ENCODE measurements at places on chromosomes 13 and 19.

- peak; percentile 93 for DNase-seq
Measured at GRCh38 chr19:5827891-5828660, 11.4 kb downstream of the FUT6 start.

- DNase-seq: no peak
Measured at GRCh38 chr13:36543671-36544070, 111.4 kb downstream of the CCNA1 start.

- no peak for DNase-seq
Measured at GRCh38 chr13:25800523-25800922, 251.3 kb downstream of the SHISA2 start.

DNA sequence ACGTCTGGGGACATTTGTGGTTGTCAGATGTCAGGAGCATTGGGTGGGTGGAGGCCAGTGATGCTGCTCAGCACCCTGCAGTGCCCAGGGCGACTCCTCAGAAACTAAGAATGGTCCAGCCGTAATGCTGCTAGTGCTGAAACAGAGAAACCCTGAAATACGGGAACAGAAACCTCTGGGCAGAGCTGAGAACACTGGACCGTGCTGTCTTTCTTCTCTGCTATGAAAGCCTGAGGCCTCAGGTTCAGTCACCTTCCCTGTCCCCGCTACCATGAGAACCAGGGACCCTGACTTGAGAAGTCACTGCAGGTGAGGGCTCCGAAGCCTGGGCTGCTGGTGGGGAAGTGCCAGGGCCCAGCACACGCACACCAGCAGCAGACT is 13.4 kb downstream of the CAPS start:
- DNase-seq: peak; percentile 65

- peak; percentile 68 for DNase-seq
Measured at GRCh38 chr19:19480688-19481087, 34.7 kb downstream of the TSSK6 start.

DNA sequence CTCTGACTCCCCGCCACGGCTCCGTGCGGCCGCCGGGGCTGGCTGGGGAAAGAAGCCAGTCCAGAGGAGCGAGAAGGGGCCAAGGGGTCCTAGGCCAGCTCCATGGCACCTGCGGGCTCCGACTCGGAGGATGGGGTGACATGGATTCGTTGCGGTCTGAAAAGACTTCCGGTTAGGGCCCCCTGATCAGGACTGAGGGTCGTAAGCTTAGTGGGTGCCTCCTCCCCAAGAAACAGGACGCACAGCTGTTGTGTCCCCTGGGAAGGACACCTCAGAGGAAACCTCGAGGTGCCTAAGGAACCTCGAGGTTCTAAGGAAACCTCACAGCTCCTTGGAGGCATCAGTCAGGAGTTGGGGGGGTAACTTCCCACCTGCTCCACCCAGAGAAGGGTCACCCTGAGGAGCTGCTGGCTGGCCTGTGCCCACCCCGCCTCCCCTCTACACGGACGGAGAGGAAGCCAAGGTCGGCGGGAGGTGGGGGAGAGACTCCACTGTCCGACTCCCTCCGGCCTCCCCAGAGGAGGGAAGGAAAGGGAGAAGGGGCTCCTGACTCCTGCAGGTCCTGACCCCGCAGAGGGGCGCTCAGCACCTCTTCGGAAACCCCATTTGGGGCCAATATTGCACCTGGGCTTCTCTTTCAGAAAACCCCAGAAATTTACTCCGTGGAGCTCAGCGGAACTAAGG is 855 bp downstream of the ATP12A start:
- DNase-seq: no peak

DNA sequence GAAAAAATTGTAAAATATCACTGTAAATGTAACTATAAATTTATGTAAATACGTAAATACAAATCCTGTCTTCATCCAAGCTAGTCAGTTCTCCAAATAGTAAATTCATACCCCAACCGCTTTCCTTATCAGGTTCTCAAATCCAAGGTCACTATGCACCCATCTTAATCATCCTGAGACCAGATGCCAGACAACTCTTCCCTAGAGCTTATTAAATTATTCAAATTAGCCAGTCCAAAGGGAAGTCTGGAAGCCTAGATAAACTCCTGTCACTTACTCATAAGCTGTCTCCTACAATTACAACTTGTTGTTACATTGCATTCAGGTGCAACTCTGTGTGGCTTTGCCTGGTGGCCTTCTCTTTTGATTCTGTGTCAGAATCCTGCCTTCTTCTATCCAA is 836.1 kb upstream of the PCDH20 start:
- DNase-seq: no peak

GRCh38 chr13:102402290-102402689 is 442 bp upstream of the FGF14 start:
- no peak for DNase-seq

- no peak for DNase-seq
Measured at GRCh38 chr19:23318143-23318542, 67.9 kb upstream of the ZNF724 start.

- no peak for DNase-seq
Measured at GRCh38 chr13:108387156-108387555, 117.6 kb downstream of the TNFSF13B start.

DNA sequence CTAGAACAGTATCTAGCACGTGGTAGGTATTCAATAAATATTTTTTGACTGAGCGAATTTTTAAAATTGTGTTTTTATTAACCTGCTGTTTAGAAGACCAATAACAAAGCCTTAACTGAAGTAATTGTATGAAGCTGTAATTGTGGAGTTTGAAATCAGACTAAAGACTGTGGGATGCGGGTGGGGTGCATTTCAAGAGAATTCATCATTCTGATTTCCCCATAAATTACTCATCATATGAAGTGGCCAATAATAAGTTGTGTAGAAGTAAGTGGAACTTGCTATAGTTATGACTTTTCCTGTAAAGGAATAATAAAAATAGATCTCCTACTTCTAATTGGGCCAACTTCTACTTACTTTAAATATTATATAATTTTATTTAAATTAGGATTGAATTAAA is 449.3 kb downstream of the PCDH9 start:
- no peak for DNase-seq

- DNase-seq: no peak
Measured at GRCh38 chr13:65508338-65508737, 1721.8 kb downstream of the PCDH9 start.

DNA sequence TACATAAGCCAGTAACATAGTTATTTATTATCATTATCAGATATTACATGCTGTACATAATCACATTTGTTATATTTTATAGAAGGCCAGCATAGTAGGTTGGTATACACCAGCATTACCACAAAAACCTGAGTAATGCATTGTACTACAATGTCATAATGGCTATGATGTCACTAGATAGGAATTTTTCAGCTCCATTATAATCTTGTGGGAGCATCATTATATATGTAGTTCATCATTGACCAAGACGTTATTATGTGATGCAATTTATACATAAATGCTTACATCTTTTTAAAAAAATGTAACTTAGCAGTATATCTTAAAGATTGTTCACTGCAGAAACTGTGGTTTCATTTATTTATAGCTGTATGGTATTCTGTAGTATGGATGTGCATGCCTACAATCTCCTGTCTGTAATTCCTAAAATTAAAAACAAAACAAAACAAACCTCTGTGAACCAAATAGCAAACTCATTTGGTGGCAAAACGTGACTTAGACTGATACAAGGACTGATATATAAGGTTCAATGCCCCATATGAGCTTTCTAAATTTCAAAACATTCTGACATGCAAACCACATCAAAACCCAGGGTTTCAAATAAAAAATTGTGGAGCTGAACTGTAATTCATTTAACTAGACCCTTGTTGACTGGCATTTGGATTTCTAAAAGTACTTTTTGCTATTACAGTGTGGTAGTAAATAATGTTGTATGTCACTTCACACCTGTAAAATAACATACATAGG is 250.9 kb downstream of the DLEU7 start:
- DNase-seq: no peak

- DNase-seq: no peak
Measured at GRCh38 chr19:13600091-13600490, 93.8 kb upstream of the CACNA1A start.

DNA sequence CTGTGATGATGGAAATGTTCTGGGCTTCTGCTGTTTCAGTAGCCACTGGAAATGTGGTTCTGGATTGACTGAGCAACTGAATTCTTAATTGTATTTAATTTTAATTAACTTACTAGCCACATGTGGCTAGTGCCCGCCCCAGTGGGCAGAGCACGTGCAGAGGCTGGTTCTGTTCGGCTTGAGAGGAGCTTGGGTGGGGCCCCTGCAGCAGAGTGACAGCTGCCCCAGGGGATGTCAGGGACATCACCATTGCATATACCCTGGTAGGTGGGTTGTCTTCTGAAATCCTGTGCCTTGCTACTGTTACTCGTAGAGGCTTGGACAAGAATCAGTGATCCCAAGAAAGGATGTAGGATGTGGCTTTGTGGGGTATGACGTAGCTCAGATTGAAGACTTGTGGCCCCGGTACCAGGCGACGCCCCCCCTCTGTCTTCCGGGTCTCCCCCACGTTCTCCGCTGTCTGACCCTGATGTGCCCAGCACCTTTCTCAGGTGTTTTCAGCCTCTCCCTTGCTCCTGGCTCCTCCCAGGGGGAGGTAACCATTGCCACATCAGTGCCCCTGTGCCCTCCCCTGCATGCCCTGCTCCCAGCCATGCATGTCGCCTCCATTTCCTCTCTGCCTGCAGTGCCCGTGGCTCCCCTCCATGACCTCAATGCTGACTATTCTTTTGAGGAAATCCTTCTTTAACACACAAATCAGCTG is 102.6 kb upstream of the RNF113B start:
- peak; percentile 56 for DNase-seq

DNA sequence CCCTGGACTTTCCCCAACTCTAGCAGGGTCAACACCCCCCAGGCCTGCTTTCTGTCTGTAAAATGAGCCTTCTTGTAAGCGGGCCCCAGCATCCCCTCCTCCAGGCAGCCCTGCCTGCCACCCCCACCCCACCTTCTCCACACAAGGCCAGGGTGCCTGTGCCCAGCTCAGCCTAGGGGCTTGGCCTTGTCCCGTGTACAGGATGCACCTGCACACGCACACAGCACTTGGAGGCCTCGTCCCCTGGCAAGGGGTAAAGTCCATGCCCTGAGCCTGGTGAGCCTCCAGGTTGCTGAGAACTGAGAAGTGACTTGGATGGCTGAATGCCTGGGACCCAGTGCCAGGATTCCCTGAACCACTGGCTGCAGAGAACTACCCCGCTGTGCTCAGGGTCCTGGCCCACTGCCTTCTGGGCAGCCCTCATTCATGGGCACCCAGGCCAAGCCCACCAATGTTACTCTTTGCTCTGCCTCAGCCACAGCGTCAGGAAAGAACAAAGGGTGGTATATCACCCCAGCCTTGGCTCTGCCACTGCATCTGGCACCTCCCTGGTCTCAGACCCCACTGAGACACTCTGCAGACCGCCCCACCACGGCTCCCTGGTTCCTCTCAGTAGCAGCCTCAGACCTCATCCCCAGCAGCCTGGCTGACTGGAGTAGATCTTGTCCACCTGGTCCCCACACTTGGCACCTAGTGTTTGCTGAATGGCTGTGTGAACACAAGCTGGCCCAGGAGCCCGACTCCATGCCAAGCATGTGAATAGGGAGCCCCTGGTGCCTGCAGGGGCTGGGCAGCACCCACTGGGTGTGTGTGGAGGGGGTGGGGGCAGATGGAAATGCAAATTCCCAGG is 1.8 kb upstream of the TM6SF2 start:
- DNase-seq: no peak

DNA sequence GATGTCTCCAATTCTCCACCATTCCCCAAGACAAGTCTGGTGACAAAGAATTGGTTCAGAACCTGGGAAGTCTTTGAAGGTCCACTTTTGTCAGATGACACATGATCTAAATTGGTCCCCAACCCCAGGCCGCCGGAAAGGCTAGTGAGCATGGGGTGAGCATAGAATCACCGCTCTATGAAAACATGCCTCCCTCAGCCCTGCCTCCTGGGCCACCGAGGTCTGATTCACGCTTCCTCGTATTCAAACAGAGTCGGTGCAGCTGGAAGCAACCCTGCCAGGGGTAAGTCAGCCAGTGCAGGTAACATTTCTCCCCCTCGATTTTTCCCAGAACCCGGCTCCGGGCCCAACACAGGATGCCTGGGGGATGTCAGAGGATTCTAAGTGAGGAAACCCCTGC is 33.9 kb upstream of the KLF2 start:
- no peak for DNase-seq

GRCh38 chr13:19634256-19634740 is 839 bp downstream of the MPHOSPH8 start:
- DNase-seq: no peak

GRCh38 chr19:40755248-40755624 is 4.2 kb downstream of the SNRPA start:
- no peak for DNase-seq

DNA sequence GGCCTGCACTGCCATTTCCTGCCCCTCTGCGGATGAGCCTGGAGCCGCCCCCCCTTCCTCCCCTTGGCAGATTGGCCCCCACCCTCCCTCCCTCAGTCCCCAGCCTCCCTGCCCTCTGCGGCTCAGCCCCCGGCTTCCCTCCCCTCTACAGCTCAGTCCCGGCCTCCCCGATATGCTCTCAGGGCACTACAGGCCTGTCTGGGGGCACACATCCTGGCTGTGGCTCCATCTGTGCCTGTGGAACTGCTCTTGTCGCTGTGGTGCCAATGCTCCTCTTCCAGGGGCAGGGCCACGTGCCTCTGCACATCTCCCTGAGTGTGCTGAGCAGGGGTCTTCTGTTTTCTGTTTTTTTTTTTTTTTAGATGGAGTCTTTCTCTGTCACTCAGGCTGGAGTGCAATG is 39.0 kb downstream of the ADPRHL1 start:
- DNase-seq: no peak

DNA sequence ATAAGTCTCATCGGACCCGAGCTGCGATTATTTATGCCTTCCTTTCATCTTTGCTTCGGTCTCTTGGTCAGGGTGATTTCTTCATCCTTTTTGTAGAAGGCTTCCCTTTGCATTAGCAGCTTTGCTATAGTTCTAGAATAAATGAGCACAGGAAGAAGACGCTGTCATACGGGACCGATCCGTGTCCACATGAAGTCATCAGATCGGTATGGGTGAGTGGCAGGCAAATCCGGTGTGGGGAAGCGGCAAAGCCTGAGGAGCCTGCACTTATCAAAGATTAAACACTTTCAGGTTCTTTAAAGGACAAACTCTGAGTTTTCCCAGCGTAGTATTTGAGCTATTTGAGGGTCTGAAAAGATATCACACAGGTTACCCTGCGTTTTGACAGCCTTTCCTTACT is 119.3 kb downstream of the IRS2 start:
- DNase-seq: no peak

GRCh38 chr13:29676941-29677452 is 81.5 kb upstream of the SLC7A1 start:
- no peak for DNase-seq

- DNase-seq: no peak
Measured at GRCh38 chr19:38011426-38011825, 104.4 kb downstream of the SIPA1L3 start.
